ENCODE measurements at places on chromosomes 7 and 10.

DNA sequence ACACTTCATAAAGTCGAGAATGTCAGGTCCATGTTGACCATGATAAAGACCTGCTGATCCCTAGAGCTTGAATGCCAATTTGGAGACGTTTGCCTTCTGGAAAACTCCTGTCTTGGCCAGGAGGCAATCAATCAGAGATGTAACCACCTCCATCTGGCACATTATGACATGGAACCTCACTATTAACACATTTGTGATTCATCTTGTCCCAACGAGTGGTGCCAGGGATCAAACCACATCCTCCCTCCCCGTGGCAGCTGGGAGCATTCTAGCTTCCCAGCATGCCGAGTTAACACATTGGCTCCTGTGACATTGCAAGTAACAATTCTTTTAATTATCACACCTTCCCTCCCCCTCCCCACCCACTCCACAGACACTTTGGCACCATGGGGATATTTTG is 84.0 kb upstream of the PPP1R17 start:
- DNase-seq: peak; percentile 40

DNA sequence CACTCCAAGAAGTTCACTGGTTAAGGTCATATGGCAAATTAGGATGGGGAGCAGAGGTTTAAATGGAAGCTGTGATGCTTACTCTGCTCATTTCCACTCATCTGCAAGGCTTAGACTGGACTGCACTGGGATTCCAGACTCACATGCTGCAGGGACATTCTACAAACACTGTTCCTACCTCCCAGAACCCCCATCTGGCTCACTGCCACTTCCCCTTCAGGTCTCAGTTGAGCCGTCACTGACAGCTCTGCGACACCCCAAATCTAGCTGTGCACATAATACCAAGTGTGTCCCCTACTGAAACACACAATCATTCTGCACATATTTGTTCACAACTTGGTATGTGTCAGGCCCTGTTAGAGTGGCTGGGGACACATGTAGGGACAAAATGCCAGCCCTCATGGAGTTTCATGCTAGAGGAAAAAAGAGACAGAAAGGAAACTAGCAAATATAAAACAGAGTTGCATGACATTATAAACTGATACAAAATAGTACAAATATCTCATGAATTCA is 5.4 kb downstream of the PRKCQ start:
- no peak for DNase-seq

DNA sequence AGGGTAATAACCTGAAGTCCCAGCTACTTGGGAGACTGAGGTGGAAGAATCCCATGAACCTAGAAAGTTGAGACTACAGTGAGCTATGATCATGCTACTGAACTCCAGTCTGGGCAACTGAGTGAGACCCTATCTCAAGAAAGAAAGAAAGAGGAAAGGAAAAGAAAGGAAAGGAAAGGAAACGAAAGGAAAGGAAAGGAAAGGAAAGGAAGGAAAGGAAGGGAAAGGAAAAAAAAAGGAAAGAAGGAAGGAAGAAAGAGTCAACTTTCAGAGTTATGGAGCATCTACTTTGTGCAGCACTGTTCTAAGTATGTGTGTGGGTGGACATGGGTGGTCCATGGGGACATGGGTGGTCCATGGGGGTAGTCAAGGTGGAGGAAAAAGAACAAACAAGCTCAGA is 24.1 kb upstream of the R3HCC1L start:
- DNase-seq: no peak

DNA sequence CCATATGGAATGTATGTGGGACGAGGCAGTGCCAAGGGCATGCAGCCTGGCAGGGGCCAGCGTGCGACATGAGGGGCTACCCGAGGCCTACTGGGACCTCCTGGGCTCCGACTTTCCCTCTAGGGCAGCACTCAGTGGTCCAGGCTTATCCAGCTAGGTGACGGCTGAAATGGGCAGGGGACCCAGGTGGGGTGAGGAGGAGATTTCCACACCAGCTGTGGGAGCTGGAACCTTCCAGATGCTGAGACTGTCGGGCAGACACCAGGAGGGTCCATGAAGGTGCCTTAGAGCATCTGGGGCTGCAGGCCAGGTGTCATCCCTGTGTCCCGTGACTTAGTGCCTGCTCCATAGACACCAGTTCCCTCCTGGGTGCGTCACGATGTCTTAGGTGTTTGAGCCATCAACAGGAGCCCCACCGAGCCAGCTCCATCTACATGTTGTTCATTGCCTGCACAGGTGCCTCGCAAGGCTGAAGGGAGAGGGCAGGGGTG is 13.4 kb downstream of the ZNF316 start:
- no peak for DNase-seq

- no peak for DNase-seq
These were observed 229.6 kb downstream of the GPAM start for GRCh38 chr10:111953949-111954348.

DNA sequence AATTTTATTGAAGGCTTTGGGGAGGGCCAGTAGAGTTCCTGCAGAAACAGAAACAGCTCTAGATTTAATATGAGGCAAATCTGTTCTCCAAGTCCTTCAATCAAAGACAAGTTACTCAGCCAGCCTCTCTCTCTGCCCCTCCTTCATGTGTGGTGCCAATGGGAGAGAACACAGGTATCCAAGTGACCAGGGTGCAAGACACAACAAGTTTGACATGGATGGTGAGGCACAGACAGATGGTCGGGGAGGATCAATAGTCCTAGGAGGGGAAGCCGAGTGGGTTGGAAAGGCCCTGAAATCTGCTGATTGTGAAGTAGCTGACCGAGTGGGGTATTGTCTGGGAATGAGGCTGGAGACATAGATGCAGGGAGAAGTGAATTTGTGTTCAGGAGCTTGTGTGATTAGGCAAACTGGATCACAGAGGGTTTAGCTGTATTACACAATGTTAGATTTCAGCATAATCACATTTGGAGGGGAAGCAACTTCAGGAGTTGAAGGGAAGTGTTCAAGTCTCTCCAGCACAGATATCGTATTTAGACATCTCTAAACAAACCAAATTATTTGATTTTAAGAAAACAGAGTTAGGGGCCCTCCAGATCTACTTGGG is 1.5 kb downstream of the GIMAP1 start:
- DNase-seq: no peak

DNA sequence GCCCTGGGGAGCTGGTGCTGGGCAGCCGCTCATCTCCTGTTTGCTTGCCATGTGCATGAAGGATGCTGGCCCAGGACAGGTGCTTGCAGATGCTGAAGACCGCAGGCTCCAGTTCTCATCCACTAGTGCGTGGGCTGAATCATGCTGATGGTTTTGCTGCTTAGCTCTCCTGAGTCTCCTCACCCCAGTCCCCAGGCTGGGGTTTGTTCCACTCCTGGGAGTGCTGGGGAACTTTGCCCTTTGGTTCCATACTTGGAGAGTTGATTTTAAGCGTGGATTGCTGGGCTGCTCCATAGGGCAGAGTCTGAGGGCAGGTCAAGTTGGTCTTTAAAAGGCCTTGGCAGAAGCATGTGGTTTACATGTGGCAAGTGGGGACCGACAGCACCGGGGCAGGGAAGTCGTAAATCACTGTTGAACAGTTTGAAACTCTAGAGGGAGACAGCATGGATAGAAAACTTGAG is 9.1 kb downstream of the DYNC2I1 start:
- no peak for DNase-seq

GRCh38 chr10:78865538-78865875 is 203.3 kb upstream of the ZMIZ1 start:
- no peak for DNase-seq

DNA sequence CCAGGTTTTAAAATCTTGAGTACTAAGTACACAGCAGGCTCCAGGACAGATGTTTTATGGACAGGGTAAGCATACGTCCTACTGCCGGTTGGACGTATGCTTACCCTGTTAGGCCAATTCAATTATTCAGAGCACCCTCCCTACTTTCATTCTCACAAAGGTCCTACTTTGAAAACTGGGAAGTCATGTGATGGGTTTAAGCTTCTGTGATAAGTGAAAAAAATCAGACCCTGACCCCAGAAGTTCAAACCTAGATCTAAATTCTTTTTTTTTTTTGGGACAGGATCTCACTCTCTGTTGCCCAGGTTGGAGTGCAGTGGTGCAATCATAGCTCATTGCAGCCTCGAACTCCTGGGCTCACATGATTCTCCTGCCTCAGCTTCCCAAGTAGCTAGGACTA is 55.2 kb downstream of the HIPK2 start:
- DNase-seq: no peak

DNA sequence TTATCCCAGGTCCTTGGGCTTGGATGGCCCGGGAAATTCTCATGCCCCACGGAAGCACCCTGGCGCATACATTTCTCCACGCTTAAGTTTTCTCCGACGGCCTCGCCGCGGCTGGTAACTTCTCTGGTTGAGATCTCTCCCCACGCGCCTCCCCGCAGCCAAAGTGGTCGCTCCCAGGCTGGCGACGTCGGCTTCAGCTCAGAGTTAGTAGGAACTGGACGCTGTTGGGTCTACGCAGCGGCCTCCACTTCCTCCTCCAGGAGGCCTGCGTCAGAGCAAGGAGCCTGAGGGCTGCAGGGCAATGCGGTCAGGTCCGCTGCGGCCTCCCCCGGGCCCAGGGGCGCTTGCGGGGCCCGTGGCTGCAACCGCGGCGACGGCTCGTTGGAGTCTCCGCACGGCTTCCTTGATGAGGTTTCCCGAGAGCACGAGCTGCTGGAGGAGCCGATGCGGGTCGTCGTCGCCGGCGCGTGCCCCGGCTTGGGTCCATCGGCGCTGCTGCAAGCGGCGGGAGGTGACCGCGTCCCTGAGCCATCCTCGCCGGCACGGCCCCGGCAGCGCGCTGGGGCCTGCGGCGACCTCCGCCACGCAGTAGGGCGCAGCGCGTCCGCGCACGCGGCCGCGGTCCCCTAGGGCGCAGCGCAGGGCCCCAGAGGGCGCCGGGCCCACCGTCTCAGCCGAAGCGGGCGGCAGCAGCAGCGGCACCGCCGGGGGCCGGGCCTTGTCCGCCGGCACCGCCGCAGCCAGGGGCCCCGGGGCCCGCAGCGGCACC is 744 bp downstream of the FRAT2 start:
- DNase-seq: peak; percentile 80

DNA sequence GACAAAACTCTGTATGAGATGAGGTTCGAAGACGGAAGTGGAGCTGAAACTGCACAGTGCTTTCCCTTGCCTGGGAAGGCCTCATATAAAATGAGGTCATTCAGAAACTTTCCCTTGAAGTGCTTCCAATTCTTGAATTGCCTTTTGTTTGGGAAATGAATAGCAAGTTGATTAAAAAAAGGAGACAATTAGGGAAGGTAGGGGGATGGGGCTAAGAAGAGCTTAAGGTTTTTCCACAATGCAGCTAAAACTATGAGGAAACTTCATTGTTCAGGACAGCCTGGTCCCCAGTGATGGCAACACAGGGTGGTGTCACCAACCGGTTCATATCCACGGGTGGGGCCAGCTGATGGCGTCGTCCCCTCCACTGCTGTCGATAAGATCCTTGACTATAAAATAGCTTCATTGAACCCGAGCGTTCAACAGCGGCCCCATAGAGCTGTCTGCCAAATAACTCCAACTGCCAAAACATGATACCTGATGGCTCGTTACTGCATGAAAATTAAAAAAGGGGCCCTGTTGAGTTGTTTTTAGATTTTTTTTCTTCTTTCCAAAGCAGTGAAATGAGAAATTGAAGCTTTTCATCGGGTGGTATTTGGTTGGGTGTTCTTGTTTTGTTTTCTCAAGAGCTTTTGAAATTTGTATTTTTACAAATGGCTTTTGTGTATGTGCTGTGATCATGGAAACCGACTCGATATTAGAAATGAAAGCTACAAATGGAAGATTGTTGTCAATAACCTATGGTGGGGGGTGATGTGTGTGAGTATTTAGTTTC is 2.8 kb upstream of the CELF2 start:
- no peak for DNase-seq

DNA sequence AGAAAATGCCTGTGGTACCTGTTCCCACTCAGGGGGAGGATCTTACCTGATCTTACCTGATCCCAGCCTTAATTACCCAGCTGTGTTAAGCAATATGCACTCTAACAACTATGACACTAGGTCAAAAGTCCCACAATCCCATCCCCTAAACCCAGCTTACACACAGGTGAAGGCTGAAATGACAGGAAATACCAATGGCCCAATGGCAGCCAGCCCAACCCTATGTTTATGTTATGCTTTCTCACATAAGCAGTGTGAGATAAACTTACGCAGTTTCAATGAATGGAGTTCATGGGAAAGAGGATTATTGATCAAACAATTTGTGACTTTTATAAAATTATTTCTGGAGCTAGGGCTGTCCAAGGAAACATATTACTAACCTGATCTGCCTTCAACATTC is 91.9 kb downstream of the GPAM start:
- no peak for DNase-seq

- DNase-seq: no peak
These were observed 7.1 kb downstream of the PI4K2A start for GRCh38 chr10:97647556-97647955.

DNA sequence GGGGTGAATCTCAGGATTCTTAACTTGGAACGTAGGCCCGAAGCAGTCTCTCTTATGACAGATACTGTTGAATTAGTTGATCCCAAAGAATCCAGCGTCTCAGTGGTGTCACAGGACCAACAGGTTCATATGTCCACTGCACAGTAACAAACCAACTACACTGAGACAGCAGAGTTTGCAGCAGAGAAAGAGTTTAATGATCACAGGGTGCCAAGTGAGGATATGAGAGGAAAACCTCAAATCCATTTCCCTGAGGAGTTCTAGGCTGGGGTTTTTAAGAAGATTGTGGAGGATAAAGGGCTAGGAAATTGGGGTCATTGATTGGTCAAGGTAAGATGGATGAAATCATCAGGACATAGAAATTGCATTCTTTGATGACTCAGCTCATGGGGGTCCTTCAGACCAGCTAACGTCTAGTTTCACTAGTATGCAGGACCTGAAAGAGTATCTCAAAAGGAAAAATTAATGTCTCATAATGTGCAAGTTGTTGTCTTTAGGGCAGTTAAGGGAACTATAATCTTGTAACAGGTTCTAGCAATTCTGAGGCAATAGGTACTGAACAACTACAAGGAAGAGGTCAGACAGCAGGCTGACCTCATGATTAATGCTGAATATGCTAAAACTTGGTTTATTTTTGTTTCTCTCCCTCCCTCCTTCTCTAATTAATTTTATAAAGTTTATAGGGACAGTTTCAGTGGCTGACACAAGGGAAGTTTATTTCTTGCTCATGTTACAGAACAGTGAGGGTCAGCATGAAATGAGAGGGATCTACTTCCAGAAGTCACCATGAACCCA is 310.9 kb upstream of the NEBL start:
- DNase-seq: no peak

DNA sequence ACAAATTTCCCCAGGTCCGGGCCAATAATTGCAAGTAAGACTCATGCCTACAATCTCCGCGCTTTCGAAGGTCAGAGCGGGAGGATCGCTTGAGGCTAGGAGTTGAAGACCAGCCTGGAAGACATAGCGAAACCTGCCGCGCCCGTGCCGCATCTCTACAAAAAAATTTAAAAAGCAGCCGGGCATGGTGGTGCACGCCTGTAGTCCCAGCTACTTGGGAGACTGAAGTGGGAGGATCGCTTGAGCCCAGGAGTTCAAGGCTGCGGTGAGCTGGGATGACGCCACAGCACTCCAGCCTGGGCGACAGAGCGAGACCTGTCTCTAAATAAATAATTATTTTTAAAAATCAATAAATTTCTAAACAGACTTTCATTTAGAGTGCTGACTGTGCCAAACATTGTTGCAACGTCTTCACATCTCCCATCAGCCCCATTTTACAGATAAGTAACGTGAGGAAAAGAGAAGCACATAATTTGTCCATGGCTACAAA is 494 bp upstream of the CFAP43 start:
- no peak for DNase-seq

GRCh38 chr7:131829947-131830558 is 273.6 kb upstream of the PODXL start:
- peak; percentile 96 for DNase-seq
